Activated CD8-positive, alpha-beta memory T cell treated with anti-CD3 and anti-CD28 coated beads, Interleukin-2, amount 10 ng/mL, durations not matched to agents 7 days and 5 days (primary cell): ENCODE measurements at places on chromosomes 6 and 20. TPM values are rescaled to one million over a fixed set of nuclear protein-coding genes. Genes with fewer than 3 reads are reported as not detected.

The VNN1 gene
- not detected for total RNA-seq

The MTCH1 gene
- total RNA-seq: 167 TPM

The C20orf141 gene
- total RNA-seq: not detected

The MYCT1 gene
- total RNA-seq: not detected

The CST4 gene
- total RNA-seq: not detected

The FERMT1 gene
- total RNA-seq: 0.47 TPM

The FOXC1 gene
- total RNA-seq: not detected

The LTB gene
- total RNA-seq: 839 TPM

The AK9 gene
- 6.2 TPM for total RNA-seq

The MDN1 gene
- total RNA-seq: 56.2 TPM

The TCF15 gene
- total RNA-seq: not detected

The DLK2 gene
- total RNA-seq: not detected

The DNAJC5 gene
- total RNA-seq: 51.9 TPM

The SLC22A7 gene
- not detected for total RNA-seq

The RGS17 gene
- not detected for total RNA-seq

The PABPC1L gene
- total RNA-seq: 126 TPM

The HACE1 gene
- total RNA-seq: 22.0 TPM

The GCNT2 gene
- 2.2 TPM for total RNA-seq

The NELFCD gene
- 71.2 TPM for total RNA-seq

The OLIG3 gene
- 0.94 TPM for total RNA-seq

The CCDC28A gene
- 22.8 TPM for total RNA-seq

The IP6K3 gene
- not detected for total RNA-seq

The PBOV1 gene
- total RNA-seq: not detected

The ZSCAN9 gene
- total RNA-seq: 7.0 TPM

The WFDC12 gene
- total RNA-seq: not detected

The CGAS gene
- total RNA-seq: 58.9 TPM

The FRK gene
- 0.12 TPM for total RNA-seq

The FAM209B gene
- 1.3 TPM for total RNA-seq
